ENCODE measurements at places on chromosomes 12 and 14.

- DNase-seq, result no peak
Observed at GRCh38 chr12:65908147-65908546, 83.9 kb downstream of the HMGA2 start.

- no peak for DNase-seq
Observed at GRCh38 chr12:115801871-115802270, 475.6 kb downstream of the MED13L start.

DNA sequence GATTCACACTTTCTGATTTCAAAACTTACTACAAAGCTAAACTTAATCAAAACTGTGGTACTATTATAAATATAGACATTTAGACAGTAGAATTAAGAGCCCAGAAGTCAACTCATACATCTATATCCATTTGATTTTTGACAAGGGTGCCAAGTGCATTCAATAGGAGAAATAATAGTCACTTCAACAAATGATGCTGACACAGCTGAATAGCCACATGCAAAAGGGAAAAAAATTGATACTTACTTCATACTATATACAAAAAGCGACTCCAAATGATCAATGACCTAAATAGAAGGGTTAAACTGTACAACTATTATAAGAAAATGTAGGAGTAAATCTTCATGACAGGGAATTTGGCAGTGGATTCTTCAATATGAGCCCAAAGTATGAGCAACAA lies 40.7 kb upstream of the SYT10 start:
- DNase-seq, result no peak

DNA sequence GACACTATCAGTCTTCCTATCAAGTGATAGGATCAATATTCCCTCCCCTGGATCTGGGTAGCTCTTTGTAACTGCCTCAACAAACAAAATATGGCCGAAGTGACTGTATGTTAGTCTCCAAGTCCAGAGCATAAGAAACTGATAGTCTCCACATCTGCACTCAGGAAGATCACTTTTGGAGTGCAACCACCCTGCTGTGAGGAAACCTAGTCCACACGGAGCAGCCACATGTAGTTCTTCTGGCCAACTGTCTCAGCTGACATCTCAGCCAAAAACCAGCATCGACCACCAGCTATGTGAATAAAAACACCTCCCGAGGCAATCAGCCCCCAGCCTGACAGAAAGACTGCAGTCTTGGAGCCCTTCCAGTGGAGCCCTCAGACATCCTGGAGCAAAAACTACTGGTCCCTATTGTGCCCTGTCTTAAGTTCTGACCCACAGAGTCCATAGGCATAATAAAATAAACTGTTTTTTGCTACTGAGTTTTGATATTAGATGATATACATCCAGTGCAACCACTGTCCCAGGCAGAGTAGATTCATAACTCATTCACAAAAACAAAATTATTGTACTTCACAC lies 143.8 kb downstream of the MED13L start:
- DNase-seq, result no peak

GRCh38 chr12:3977621-3978020 lies 104.4 kb upstream of the PARP11 start:
- DNase-seq, result no peak
